ENCODE measurements at places on chromosomes 13 and 19.

- DNase-seq: no peak
Measured at GRCh38 chr13:110912651-110913051, 2.2 kb downstream of the ANKRD10 start.

GRCh38 chr19:45499196-45500180, 1.2 kb downstream of the PPM1N start:
- DNase-seq: peak; percentile 80

GRCh38 chr19:49894879-49895565, 1.7 kb downstream of the IL4I1 start:
- DNase-seq: peak; percentile 43

- DNase-seq: no peak
Measured at GRCh38 chr19:41922585-41922984, 5.7 kb downstream of the ERFL start.

GRCh38 chr13:40074338-40074737, 418.9 kb downstream of the COG6 start:
- no peak for DNase-seq

- DNase-seq: no peak
Measured at GRCh38 chr13:112078879-112079531, 12.1 kb downstream of the SOX1 start.

- no peak for DNase-seq
Measured at GRCh38 chr13:28794396-28794795, 25.7 kb upstream of the MTUS2 start.

DNA sequence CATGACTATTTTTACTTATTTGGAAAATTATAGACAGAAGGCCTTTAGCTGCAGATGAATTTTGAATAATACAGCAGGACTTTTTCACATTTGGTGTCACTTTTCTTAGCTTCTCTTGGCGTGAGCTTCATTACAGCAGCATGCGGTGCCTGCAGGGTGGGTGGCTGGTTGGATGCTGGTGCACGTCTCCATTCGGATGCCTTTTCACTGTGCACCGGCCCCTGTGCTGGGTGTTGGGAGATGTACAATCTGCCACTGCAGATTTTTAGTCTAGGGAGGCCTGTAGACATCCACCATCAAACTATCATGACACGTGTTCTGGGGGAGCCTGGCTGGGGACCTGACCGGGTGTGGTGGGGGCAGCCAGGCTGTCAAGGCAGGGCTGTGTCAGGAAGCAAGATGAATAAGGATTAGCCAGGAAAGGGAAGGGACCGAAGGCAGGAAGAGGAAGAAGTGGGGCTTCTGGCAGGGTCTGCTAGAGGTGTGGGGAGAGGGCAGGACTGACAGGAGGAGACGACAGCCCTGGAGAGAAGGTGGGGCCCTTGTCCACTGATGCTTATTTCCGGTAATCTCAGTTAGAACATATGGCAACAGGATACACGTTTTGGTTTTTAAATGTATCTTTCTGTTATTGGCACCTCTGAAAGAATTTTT, 88.8 kb downstream of the ARHGEF7 start:
- no peak for DNase-seq

- DNase-seq: no peak
Measured at GRCh38 chr13:91329733-91330132, 17.8 kb upstream of the MIR17HG start.

GRCh38 chr13:53201454-53202225, 173.0 kb downstream of the OLFM4 start:
- peak; percentile 4 for DNase-seq

DNA sequence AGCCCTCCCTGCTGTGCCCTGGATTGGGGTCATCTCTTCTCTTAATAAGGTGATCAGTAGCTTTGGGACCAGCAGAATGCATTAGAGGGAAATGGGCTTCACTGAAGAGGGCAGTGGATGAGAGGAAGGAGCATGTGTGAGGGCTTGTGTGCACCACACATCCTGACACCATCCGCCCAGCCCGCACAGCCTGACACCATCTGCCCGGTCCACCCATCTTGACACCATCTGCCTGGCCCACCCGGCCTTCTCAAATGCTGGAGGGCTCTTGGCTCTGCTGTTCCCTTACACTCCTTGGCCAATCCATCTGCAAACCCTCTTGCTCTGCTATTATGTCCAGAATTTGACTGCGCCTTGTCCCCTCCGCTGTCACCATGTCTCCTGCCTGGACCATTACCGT, 41.8 kb downstream of the BICRA start:
- DNase-seq: no peak

DNA sequence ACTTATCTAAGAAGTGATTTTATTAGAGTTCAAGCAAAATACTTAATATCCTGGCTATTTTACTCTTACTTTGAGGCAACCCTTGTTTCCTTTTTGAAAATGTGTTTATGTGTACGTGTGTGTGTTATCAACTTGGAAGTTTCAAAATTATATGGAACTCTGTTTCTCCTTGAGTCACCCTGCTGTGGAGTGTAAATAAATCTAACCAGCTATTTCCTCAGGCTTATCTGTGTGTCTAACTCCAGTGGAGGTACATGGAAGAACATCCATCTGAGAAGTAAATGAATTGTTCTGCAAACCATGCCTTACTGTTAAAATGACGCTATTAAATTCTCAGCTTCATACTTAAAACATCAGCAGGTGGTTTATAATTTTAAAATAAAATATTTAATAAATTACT, 583.4 kb upstream of the SLITRK5 start:
- no peak for DNase-seq

- no peak for DNase-seq
Measured at GRCh38 chr13:104967836-104968630, 1567.4 kb downstream of the EFNB2 start.

GRCh38 chr19:50362030-50362412, 3.4 kb downstream of the NAPSA start:
- DNase-seq: peak; percentile 49

DNA sequence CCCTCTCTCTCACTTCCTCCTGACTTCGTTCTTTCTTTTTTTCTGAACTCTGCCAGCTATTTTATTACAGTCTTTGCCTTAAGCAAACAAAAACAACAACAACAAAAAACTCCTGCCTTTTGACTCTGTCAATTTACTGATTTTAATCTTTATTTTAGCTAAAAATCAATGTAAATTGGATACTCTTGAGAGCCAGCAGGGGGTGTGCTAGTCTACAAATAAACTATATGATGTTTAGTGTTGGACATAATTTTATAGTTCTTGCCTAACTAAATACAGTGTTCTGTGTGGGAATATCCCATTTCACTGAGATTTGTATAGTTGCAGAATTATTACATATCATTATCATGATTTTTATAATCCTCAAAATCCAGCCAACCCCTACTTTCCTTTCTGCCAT, 1199.9 kb upstream of the SPRY2 start:
- DNase-seq: no peak

GRCh38 chr19:780935-781334, 16.3 kb upstream of the PTBP1 start:
- no peak for DNase-seq

DNA sequence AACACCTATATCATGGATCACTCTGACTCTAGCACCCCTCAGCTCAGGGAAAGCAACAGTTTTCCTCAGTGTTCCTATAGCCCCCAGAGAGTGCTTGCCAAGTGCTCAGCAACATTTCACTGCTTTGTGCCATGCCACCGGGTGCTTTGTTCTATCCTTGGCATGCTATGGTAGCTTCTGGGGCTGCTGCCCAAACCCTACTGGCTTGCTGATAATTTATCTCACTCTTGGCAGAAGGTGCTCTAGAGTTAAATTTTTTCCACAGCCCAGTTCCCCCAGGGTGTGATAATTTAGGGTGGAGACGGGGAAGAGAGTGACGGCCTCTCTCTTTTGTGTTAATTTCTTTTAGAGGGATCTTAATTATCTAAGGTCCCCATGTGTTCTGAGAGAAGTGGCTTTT, 12.6 kb upstream of the CSNK1A1L start:
- no peak for DNase-seq

GRCh38 chr19:34135821-34136611, 36.3 kb upstream of the LSM14A start:
- DNase-seq: no peak

DNA sequence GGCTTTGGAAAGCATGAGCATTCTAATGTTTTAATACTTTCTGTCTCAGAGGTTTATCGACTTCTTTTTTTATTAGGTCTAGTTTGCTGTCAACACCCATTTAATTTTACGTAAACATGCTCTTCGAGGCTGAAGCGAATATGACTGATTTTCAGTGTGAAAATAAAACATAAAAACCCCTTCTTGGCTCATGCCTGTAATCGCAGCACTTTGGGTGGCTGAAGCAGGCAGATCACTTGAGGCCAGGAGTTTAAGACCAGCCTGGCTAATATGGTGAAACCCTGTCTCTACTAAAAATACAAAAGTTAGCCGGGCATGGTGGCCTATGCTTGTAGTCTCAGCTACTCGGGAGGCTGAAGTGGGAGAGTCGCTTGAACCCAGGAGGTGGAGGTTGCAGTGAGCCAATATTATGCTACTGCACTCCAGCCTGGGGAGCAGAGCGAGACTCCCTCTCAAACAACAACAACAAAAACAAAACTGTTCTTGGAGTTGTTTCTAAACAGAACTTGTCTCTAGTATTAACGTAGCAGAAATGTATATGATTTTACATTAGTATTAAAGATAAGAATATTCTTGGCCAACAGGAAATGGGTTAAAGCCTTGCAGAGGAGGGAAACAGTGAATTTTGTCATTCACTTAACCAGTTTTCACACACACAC, 7.1 kb upstream of the IGFL3 start:
- DNase-seq: no peak

DNA sequence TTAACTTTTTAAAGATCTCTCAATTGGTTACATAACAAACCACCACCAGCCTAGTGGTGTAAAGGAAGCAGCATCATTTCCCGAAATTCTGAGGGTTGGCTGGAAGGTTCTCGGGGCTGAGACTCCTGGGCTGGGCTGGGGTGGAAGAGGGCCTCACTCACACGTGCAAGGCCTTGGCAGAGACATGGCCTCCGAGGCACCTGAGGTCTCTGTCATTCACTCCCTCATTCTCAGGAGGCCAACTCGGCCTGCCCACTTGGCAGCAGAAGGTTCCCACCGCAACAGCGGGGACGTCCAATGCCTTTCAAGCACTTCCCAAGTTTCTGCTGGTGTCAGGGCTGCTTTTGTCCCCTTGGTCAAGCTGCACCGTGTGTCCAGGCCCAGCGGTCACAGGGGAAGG, 18.6 kb upstream of the RASA3 start:
- no peak for DNase-seq

GRCh38 chr19:39052846-39053245, 20.5 kb upstream of the FBXO27 start:
- no peak for DNase-seq

Data from activated naive CD4-positive, alpha-beta T cell treated with anti-CD3 and anti-CD28 coated beads for 36 hours (primary cell).